Stimulated activated CD4-positive, alpha-beta T cell treated with anti-CD3 and anti-CD28 coated beads, TNF-alpha, amount 100 ng/mL, for 1 hour (primary cell): ENCODE measurements at places on chromosomes 2 and 18.
A peak's percentile ranks its signal among the peaks of the same experiment; 100 is the strongest.

GRCh38 chr18:13159579-13159978 is 59.0 kb upstream of the LDLRAD4 start:
- no peak for DNase-seq

DNA sequence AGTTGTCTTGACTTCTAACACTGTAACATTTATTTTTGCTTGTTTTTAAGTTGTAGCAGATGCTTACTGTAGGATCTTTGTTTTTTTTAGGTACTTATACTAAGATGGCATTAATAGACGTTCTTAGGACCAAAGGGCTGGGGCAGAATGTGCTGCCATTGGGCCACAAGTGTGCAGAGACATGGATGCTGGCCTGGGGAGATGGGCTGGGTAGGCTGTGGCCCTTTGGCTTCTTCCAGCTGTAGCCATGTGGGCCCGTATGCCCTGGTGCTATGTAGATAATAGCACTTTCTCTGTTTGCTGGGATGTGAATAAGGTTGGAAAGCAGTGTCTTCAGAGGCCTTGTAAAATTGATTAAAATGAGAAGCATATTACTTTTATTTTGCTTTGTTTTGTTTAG is 18.8 kb downstream of the RAB31 start:
- no peak for DNase-seq

- no peak for DNase-seq
These were observed 89.8 kb upstream of the TEX51 start for GRCh38 chr2:126808929-126809328.

- no peak for DNase-seq
These were observed 16.4 kb downstream of the STAT1 start for GRCh38 chr2:190997526-190998113.

DNA sequence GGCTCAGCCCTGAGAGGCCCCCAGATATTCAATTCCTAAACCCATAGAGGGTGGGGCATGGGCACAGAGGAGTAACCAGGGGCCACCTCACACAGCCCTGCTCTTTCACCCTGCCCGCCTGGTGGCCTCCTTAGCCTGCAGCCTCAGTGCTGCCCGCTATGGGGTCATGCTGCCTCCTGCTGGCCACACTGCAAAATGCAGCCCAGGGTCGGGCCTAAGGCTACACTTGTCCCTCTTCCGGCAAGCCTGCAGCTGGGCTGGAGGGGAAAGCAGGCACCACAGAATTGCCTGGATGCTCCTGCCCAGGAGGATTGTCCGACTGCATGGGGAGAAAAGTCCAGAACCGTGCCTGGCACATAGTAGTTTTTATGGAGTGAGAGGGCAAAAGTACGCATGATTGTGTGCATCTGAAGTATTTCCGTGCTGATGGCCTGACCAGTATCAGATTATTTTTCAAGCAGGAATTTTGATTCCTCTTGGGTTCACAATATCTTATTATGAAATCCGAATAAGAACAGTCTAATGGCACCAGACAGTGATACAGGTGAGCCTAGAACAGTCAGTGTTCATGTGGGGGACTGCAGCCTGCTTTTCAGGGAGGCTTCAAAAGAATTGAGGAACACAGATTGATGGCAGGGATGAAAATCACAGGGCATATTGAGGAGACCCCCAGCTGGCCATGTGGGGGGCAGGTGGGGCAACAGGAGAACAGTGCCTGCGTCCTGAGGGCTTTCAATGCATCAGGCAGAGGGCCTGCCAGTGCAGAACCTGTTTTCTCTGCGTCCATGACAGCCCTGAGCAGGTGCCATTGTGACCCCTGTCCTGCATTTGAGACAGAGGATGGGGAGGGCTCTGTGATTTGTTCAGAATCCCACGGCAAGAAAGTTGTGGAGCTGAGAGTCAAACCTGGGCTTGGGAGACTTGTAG is 51.2 kb upstream of the ALPP start:
- DNase-seq: peak; percentile 79
